ENCODE measurements at places on chromosomes 6 and 20.

GRCh38 chr20:5833309-5833941, 83.2 kb downstream of the SHLD1 start:
- DNase-seq = no peak

DNA sequence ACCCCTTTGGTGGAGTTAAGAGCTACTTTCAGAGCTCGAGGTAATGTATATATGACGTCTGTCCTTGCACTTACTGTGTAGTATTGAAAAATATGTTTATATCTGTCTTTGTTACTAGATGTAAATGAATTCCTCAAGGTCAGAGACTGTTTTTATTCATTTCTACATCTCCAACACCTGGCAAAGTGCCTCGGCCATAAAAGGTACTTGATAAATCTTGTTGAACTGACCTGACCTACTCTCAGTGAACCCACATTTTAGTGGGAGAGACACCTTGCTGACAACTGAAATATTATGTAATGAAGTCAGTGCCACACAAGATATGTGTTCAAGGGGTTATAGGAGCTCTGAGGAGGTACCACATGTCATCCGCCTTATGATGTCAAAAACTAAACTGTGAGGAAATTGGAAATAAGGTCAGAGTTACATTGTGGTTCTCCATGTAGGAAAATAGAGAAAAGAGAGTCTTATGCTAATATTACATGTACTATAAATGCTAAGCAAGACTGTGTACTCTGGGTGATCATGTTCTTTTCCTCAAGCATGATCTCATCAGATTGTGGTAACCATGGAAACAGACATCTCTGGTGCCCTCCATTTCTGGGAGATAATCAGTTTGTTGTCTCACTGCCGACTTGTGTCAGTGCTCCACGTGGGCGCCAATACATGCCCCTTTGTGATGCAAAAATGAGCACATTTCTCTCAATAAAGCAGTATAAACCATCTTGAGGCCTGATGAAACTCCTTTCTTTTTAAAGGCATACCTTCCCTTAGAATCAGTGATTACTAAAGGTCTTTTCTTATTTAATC, 5.7 kb upstream of the TMEM30A start:
- DNase-seq = no peak

- DNase-seq = no peak
Measured at GRCh38 chr6:53504512-53504911, 40.4 kb downstream of the GCLC start.

DNA sequence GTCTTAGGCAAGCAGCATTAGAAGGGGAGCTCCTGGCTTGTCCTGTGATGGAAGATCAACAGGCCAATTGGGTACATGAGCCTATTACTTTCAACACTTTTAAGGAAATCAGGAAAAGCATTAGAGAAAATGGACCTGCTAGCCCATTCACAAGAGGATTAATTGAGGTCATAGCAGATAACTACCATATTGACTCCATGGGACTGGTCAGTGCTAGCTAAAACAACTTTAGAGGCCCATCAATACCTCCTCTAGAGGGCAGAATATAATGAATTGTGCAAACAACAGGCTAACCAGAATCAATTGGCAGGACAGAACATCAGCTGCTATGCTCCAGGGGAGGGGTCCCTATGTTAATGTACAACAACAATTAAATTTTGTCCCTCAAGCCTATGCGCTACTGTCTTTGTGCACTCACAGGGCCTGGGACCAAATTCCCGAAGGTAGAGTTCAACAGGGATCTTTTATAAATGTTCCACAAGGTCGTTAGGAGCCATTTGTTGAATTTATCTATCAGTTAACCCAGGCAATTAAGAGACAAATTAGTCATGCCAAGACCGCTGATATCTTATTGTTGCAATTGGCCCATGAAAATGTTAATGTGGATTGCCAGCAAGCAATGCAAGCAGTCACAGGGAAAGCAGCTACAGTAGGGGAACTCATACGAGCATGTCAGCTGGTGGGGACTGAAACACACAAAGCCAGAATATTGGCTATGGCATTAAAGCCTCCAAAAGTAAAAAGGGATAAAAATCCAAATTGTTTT, 106.6 kb upstream of the BTN3A2 start:
- no peak for DNase-seq

- DNase-seq = no peak
Measured at GRCh38 chr20:37911261-37911660, 8.3 kb downstream of the VSTM2L start.

- DNase-seq = no peak
Measured at GRCh38 chr6:122180132-122180531, 219.3 kb upstream of the HSF2 start.

- peak; percentile 55 for DNase-seq
Measured at GRCh38 chr6:111604259-111605099, 1.2 kb downstream of the TRAF3IP2 start.

GRCh38 chr6:13544454-13545186, 29.8 kb upstream of the SIRT5 start:
- DNase-seq = no peak

Measured in right kidney (tissue), 9 donors.